ENCODE measurements at places on chromosomes 12 and 14.

DNA sequence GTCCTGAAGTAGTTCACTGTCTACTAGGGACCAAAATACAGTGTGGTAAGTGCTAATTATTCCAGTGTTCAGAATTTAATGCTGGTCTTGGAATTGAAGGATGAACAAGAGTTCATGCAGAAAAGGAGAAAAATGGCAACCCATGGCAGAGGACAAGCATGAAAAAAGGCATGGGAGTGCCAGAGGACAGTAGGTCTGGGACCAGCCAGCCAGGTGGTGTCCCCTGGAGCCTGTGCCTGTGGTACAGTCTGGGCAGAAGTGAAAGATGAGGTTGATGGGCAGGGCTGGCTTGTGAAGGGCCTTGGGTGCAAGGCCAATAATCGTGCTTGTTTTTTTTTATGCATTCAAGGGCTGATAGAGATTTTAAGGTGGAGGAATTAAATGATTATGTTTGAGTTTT is 21.0 kb downstream of the C12orf75 start:
- no peak for DNase-seq

DNA sequence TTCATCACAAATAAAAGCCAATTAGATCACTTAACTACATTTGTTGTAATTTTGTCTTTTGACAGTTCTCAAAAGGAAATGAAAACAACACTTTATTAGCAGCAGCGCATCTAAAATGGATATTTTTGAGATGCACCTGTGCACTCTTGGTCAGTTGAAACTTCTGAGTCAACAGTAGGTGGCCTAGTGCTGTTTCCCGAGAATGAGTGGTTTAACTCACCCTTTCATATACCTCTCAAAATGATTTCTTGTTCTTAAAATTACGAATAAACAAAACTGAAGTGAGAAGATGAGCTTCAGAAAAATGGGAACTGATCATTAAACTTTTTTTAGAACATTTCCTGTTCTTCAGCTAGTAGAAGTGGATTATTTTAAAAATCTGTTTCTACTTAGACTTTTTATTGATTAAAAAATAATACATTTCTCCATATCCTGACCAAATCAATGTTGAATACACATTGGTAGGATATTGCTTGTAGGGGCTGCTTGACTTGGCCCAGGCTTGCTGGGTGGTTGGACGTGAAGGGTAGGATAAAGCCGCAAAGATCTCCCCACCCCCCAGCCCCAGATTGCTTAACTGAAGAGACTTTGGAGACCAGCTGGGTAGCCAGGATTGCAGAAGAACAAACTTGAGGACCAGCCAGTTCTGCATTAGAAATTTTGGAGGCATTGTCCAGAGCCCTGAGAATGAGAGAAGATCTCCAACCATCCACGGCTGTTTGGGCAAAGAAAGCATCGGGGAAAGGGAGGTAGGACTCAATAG is 22.3 kb upstream of the STK38L start:
- no peak for DNase-seq

GRCh38 chr12:93441081-93441616 is 598 bp downstream of the UBE2N start:
- DNase-seq = no peak

DNA sequence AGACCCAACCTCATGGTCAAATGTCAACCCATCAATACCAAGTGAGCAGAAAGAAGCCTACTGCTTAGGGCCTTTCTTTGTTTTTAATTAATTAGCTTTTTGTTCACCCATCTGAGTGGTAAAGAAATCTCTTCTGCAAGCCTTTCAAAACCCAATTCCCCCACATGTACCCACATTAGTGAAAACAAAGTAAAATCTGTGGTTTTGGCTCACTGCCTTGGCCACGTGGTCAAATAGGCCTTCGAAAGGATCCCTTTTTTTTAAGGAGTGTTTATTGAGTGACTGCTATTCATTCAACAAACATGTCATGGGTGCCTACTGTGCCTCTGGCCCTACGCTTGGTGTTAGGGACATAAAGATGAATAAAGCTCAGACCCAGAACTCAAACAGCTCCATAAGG is 160.1 kb downstream of the NUAK1 start:
- DNase-seq = no peak

GRCh38 chr14:97850466-97850865 is 1053.3 kb downstream of the VRK1 start:
- DNase-seq = no peak

DNA sequence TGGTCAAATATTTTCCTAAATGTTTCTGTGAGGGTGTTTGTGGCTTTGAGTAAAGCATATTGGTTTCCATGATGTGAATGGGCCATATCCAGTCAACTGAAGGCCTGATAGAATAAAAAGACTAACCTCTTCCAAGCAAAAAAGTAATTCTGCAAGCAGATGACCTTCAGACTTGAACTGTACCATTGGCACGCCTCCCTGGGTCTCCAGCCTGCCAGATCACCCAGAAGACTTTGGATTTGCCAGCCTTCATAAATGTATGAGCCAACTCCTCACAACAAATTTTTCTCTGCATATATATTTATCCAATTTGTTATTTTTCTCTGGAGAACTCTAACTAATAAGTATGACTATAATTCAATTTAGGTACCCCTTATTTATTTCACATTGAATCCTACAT is 190.3 kb downstream of the KIF21A start:
- no peak for DNase-seq

- DNase-seq = no peak
Observed at GRCh38 chr12:46388427-46389021, 16.0 kb upstream of the SLC38A2 start.

- no peak for DNase-seq
Observed at GRCh38 chr12:46271863-46272262, 3.0 kb upstream of the SLC38A1 start.

DNA sequence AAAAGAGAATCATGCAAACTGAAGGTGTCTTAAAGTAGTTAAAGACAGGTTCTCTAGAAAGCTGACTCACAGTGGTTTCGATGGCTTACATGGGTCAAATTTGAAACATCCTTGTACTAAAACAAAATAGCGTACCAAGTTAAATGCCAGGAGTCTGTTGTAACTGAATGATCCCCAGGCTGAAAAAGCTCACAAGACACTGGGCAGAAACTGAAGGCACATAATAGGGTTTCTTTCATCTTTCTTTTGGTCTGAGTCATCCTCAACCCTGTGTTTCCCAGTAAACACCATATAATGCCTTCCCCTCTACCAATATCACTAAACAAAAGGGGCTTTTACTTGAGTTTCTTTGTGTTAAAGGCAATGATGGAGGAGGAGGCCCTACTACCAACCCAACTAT is 12.8 kb downstream of the ZFYVE1 start:
- no peak for DNase-seq

- no peak for DNase-seq
Observed at GRCh38 chr12:41950455-41950854, 194.2 kb downstream of the GXYLT1 start.

GRCh38 chr14:26896447-26896846 is 298.6 kb upstream of the NOVA1 start:
- no peak for DNase-seq

- no peak for DNase-seq
Observed at GRCh38 chr12:19654650-19655376, 215.5 kb downstream of the AEBP2 start.

- DNase-seq = no peak
Observed at GRCh38 chr12:1926251-1926657, 7.8 kb upstream of the CACNA2D4 start.

DNA sequence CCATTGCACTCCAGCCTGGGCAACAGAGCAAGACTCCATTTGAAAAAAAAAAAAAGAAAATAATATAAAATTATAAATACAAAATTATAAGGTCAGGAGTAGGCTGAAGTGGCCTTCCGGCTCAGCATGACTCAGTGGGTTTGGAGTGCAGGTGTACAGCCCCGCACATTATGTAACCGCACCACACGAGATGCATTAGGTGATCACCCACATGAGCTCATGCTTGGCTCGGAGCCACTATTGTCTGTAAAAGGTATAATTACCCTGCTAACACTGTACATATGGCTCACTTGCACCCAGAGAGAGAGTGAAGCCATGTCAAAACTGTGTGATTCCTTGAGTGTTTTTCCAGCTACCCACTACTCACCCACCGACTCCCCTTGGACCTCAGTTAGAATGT is 557.0 kb downstream of the SLC6A15 start:
- no peak for DNase-seq

DNA sequence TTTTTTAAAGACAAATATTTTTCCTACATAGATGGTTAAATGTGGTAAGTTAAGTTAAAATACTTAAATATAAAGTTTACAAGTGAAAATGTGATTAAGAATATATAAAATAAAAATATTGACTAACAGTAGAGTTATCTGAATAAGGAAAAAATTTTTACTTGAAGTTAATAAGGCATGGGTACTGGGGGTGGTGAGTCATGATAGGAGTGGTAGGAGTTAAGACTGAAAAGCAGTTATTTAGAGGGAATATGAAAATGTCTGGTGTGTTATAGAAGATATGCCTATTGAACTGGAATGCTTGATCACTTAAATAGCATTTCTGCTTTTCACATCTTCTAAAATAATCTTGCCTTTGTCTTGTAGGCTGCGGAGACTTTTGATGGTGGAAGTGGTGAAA is 68.7 kb downstream of the CCDC91 start:
- no peak for DNase-seq

- DNase-seq = no peak
Observed at GRCh38 chr12:76266797-76267196, 81.4 kb downstream of the BBS10 start.

DNA sequence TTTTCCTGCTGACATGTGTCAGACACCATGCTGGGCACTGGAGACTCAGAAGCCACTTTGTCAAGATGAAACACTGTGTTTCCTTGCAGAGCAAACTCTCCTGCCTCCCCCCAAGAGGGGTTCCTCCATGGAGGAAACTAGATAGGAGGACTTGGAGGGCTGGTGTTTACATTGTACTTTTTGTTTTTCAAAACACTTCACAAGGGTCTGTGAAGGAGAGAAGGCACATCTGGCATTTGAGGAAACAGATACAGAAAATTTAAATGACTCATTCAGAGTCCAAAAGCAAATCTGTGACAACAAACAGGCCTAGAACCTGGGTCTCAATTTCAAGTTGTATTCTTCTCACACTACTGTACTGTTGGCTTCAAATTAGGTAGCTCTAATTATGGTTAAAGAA is 6.7 kb upstream of the CDKL1 start:
- no peak for DNase-seq

Data from NCI-H1092 (cell line).